ENCODE measurements at places on chromosomes 1 and 21. TPM values are rescaled to one million over a fixed set of nuclear protein-coding genes. Genes with fewer than 3 reads are reported as not detected.

FAM72C gene
- total RNA-seq, result 8.0 TPM

PM20D1 gene
- 1.3 TPM for total RNA-seq

CCDC27 gene
- total RNA-seq, result not detected

ILDR2 gene
- 4.3 TPM for total RNA-seq

TMEM81 gene
- total RNA-seq, result 3.9 TPM
